ENCODE measurements at places on chromosomes 13 and 19.

DNA sequence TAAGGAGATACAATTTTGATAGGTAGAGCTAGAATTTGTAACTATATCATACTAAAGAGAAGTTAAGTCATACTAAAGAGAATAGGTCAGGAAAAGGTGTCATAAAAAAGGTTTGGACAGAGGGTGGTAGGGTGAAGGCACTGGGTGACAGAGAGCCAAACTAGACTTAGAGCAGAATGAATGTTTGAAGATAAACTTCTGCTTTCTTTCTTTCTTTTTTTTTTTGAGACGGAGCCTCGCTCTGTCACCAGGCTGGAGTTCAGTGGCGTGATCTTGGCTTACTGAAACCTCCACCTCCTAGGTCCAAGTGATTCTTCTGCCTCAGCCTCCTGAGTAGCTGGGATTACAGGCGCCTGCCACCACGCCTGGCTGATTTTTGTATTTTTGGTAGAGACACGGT, 44.1 kb downstream of the TM9SF2 start:
- no peak for DNase-seq

- DNase-seq, result no peak
These were observed 82.8 kb upstream of the MRI1 start for GRCh38 chr19:13681509-13681908.

- peak; percentile 69 for DNase-seq
These were observed 2.8 kb downstream of the TNFSF14 start for GRCh38 chr19:6667114-6667627.

DNA sequence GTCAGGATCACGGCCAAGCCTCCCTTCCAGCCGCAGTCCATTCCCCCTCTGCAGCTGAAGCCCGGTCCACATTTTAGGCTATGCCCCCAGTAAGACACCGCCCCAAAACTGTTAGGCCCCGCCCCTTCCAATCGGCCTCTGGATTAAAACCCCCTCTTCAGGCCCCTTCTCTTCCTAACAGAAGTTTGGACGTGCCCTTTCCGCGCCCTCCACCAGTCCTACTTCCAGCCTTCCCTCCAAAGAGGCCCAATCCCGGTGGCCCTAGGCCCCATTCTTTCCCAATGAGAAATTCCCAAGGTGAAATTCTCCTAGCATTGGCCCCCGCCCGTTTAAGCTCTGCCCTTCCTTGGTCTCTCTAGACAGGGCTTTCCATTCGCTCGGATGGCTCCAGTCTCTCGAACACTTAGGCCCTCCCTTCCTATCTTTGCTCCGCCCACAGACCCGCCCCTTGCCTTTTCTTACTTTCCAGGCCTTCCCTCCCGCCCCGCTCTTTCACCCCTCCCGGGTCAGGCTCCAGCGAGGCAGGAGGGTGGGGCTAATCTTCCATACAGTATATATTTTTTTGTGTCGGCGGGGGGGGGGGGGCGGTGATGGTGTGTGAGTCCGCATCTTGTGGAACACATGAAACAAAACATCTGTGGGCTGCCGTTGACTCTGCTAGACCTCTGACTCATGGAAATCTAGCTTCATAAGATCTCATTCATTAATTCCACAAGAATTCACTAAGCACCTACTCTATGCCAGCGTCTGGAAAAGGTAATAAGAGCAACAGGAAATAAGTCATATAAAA, 13.6 kb downstream of the LTBP4 start:
- peak; percentile 53 for DNase-seq

DNA sequence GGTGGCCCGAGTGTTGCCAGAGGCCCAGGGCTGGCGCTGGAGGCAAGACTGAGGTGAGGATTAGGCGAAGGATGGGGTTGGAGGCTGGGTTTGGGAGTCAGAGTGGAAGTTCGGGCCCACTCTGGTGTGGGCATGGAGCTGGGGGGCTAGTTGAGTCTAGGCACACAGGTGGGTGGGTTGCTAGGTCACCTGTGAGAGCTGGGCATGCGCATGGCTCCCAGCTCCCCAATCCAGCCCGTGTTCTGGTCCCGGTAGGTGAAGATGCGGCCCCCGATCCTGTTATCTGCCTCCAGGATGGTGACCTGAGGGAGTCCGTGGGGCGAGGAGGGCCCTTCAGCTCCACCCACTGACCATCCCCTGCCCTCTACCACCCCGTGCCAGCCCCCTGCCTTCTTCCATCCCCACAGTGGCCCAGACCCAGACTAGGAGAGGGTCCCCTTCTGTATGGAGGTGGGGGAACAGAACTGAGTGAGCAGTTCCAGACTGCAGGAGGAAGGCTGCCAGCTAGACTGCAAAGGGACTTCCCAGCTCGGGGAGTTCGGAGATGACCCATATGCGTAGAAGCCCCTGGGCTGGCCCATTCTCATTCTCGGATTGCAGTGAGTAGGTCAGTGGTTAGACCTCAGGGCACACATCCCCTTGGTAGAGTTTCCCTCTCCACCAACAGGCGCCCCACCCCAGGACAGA, 1.7 kb downstream of the IL4I1 start:
- peak; percentile 80 for DNase-seq

- no peak for DNase-seq
These were observed 11.0 kb downstream of the ZNF552 start for GRCh38 chr19:57803594-57804325.

- no peak for DNase-seq
These were observed 36.7 kb upstream of the CD177 start for GRCh38 chr19:43316591-43317319.

Data from CD4-positive, alpha-beta T cell (primary cell).